Endothelial cell of umbilical vein (primary cell): ENCODE measurements at places on chromosomes 13 and 19.

- DNase-seq, result no peak
Measured at GRCh38 chr13:55613429-55614187, 1527.1 kb upstream of the PRR20A start.

GRCh38 chr19:2700660-2701360 is 1.7 kb downstream of the GNG7 start:
- DNase-seq, result no peak

- DNase-seq, result no peak
Measured at GRCh38 chr19:50501568-50502475, 9.2 kb downstream of the JOSD2 start.

DNA sequence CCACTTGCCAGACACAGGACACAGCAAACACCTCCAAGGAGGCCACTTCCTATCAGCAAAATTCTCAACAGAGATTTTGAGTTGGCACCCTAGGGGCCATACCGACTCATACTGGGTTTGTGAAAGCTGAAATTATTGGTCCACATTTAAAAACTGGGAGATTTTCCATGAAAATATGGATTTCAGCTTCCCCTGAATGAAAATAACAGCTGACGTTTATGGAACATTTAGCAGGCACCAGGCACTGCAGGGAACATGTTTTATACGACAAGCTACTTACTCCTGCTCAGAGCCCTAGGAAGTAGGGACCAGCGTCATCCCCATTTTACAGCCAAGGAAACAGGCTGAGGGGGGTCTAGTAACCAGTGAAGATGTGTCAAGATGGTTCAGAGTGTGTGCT is 169.3 kb downstream of the IER2 start:
- DNase-seq, result no peak
